ENCODE measurements at places on chromosomes 2 and 18. TPM values are rescaled to one million over a fixed set of nuclear protein-coding genes. Genes with fewer than 3 reads are reported as not detected.

The RBBP8 gene
- 81.9 TPM for total RNA-seq

The SLC16A14 gene
- total RNA-seq, result 1.5 TPM

The PLGLB1 gene
- 1.3 TPM for total RNA-seq

The NR4A2 gene
- 57.6 TPM for total RNA-seq

The MYOM1 gene
- 1.3 TPM for total RNA-seq

The EPAS1 gene
- total RNA-seq, result 8.3 TPM

The GGCX gene
- 14.6 TPM for total RNA-seq

GRCh38 chr2:188235364-188235763, 56.3 kb upstream of the GULP1 start:
- no peaks in the 10 kb centered on the region for H3K27me3 ChIP-seq
- H3K4me3 ChIP-seq, result no peak overlapping the region
- H3K27ac ChIP-seq, result no peak overlapping the region

DNA sequence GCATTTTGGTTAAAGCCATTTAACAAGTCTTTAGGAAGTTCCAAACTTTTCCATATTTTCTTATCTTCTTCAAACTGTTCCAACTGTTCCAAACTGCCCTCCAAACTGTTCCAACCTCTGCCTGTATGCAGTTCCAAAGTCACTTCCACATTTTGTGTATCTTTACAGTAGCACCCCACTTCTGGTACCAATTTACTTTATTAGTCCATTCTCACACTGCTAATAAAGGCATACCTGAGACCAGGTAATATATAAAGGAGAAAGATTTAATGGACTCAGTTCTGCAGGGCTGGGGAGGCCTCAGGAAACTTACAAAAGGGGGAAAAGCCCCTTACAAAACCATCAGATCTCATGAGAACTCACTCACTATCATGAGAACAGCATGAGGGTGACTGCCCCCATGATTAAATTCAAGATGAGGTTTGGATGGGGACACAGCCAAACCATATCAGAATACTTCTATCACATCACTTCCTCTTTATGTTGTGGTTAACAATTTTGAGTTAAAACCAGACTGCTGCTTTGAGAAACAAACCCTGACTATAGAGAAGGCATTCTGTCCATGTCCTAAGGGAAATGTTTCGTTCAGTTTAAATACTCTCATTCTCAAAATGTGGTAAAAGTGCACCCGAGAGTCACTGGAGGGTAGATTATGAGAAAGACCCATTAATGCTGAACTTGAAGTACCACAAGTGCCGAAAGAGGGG, 11.0 kb downstream of the IL18R1 start:
- peak overlapping the region; percentile 96 for H3K27ac ChIP-seq
- H3K4me3 ChIP-seq, result peak overlapping the region; percentile 51
- H3K36me3 ChIP-seq, result peaks cover 78% of the 10 kb centered on the region
- H3K27me3 ChIP-seq, result no peaks in the 10 kb centered on the region
- H3K4me1 ChIP-seq, result peaks cover 88% of the 10 kb centered on the region
- peak; percentile 41 for DNase-seq

DNA sequence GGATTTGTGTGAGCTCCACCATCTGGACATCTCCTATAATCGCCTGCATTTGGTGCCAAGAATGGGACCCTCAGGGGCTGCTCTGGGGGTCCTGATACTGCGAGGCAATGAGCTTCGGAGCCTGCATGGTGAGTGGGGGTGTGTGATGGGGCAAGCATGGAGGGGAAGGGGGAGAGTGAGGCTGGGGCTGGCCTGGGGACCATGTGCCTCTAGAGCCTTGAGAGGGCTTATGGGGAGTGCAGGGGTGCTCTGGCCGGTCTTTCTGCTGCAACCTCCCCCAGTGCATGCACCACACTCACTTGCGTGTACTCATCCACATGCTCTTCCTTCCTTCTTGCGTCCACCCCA, 7.9 kb downstream of the STK11IP start:
- H3K27me3 ChIP-seq, result no peaks in the 10 kb centered on the region
- no peaks in the 10 kb centered on the region for H3K4me1 ChIP-seq
- H3K27ac ChIP-seq, result no peak overlapping the region
- no peak for DNase-seq
- peaks cover 22% of the 10 kb centered on the region for H3K36me3 ChIP-seq
- H3K4me3 ChIP-seq, result no peak overlapping the region

DNA sequence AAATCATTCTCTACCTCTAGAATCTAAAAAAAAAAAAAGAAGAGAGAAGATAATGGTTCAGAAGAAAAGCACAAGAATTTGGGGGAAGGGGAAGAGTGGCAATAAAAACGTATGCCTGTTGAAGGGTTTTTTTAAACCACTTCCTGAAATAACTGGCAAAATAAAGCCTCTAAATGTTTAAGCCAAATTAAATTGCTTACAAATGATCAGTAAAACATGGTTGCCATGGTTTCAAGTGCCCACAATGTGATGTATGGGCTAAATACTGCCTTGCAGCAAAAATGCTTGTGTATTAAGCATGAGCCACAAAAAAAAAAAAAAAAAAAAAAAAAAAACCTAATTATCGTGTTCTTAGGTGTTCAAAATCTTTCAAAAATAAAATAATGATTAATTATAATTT, 60.8 kb downstream of the RBM43 start:
- no peak for DNase-seq
- H3K27me3 ChIP-seq, result peaks cover 4% of the 10 kb centered on the region
- H3K4me1 ChIP-seq, result peaks cover 10% of the 10 kb centered on the region
- H3K4me3 ChIP-seq, result no peak overlapping the region

GRCh38 chr2:241066893-241067341, 35.2 kb downstream of the MTERF4 start:
- H3K4me1 ChIP-seq, result peaks cover 4% of the 10 kb centered on the region
- H3K27ac ChIP-seq, result no peak overlapping the region
- no peaks in the 10 kb centered on the region for H3K36me3 ChIP-seq
- no peaks in the 10 kb centered on the region for H3K27me3 ChIP-seq
- no peak for DNase-seq

- H3K36me3 ChIP-seq, result no peaks in the 10 kb centered on the region
- H3K4me1 ChIP-seq, result no peaks in the 10 kb centered on the region
- no peak overlapping the region for H3K27ac ChIP-seq
- no peaks in the 10 kb centered on the region for H3K27me3 ChIP-seq
- H3K4me3 ChIP-seq, result no peak overlapping the region
- DNase-seq, result no peak
These were observed 72.5 kb upstream of the LRRTM1 start for GRCh38 chr2:80377071-80377470.

DNA sequence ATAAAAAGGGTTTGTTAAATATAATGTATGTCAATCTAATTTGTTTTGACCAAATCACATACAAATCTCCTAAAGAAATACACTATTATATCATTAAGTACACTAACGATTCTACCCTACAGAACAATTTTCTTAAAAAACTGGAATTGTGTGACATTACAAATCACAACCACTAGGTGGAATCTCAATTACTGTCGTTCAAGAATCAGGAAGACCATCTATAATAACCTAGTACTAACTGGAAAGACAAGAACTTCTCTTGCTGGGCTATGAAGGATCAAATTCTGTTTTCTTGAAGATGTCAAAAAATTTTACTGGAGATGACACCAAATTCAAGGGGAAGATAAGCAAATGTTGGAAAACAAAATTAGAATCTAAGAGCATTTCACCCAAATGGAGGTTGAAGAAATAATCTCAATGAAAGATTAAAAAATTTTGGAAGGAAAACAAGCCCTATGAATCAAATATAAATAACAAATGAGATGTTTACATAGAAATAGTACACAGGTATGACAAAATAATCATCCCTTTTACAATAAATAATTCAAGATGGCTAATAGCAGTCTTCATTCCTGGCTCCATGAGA, 110.9 kb downstream of the STK39 start:
- no peaks in the 10 kb centered on the region for H3K27me3 ChIP-seq
- no peak overlapping the region for H3K4me3 ChIP-seq
- H3K4me1 ChIP-seq, result peaks cover 8% of the 10 kb centered on the region
- H3K27ac ChIP-seq, result no peak overlapping the region
- peaks cover 22% of the 10 kb centered on the region for H3K36me3 ChIP-seq

- H3K27ac ChIP-seq, result no peak overlapping the region
- no peak for DNase-seq
- H3K27me3 ChIP-seq, result peaks cover 10% of the 10 kb centered on the region
- peaks cover 7% of the 10 kb centered on the region for H3K4me1 ChIP-seq
- H3K4me3 ChIP-seq, result no peak overlapping the region
These were observed 62.6 kb upstream of the PAX8 start for GRCh38 chr2:113341191-113341869.

DNA sequence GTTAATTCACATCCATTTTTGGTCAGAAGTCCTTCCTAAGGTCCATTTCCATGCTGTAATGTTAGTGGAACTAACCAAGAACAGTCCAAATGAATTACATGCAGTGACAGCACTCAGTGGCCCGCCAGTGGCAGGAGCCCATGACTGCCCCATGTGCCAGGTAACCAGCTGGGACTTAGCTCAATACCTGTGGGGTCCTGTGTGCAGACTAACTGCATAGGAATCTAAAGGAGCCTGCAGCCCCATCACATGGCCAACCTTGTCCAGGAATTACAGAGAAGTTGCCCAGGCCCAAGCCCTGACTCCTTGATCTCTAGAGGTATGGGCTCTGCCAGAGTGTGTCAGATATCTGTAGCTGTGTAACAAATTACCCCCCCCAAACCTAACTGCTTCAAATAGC, 35.4 kb upstream of the GPR17 start:
- no peaks in the 10 kb centered on the region for H3K36me3 ChIP-seq
- H3K4me1 ChIP-seq, result peaks cover 5% of the 10 kb centered on the region
- no peak overlapping the region for H3K27ac ChIP-seq
- no peak for DNase-seq

DNA sequence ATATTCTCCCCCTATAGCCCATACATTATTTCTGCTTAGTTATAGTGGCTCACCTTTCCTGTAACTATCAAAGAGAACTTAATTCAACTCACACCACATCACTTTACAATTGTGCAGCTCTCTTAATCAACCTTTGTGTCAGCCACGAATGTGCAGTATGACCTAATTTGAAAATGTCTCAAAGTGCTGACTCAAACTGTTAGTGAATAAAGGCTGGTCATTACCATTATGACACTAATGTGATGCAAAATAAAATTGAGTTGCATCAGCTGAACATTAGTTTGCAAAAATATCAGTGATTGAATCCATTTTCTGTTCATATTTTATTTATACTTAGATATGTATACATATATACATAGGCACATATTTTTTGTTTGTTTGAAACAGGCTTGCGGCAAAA, 251.8 kb downstream of the MEIS1 start:
- no peaks in the 10 kb centered on the region for H3K27me3 ChIP-seq
- H3K4me3 ChIP-seq, result no peak overlapping the region
- H3K4me1 ChIP-seq, result no peaks in the 10 kb centered on the region
- no peak for DNase-seq
- no peaks in the 10 kb centered on the region for H3K36me3 ChIP-seq

- H3K27me3 ChIP-seq, result no peaks in the 10 kb centered on the region
- H3K27ac ChIP-seq, result no peak overlapping the region
- no peak for DNase-seq
- H3K36me3 ChIP-seq, result no peaks in the 10 kb centered on the region
These were observed 34.1 kb upstream of the HNMT start for GRCh38 chr2:137930146-137930545.

- no peak overlapping the region for H3K4me3 ChIP-seq
- H3K27me3 ChIP-seq, result no peaks in the 10 kb centered on the region
- no peak for DNase-seq
- H3K4me1 ChIP-seq, result no peaks in the 10 kb centered on the region
These were observed 297.7 kb upstream of the DOK6 start for GRCh38 chr18:69102959-69103358.

GRCh38 chr2:33782395-33783230, 183.5 kb upstream of the FAM98A start:
- no peak overlapping the region for H3K27ac ChIP-seq
- H3K4me3 ChIP-seq, result no peak overlapping the region
- no peaks in the 10 kb centered on the region for H3K36me3 ChIP-seq
- DNase-seq, result no peak
- peaks cover 3% of the 10 kb centered on the region for H3K27me3 ChIP-seq

DNA sequence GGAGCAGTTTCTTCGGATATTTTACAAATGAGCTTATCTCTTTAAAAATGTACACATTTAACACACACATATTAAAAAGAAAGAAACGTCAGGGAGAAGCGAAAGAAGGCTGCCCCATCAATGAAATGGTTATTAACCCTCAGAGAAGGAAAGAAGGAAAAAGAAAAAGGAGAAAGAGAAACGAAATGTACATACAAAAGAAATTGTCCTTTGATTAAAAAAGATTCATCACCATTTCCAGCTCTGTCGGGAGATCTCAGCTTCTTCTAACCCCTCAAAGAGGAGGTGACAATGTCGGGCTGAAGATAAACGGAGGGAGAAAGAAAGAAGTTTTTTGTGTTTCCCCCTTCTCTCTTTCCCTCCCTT, 1.5 kb downstream of the IKZF2 start:
- H3K27ac ChIP-seq, result peak overlapping the region; percentile 88
- DNase-seq, result no peak
- H3K27me3 ChIP-seq, result peaks cover 12% of the 10 kb centered on the region
- peak overlapping the region; percentile 83 for H3K4me3 ChIP-seq

DNA sequence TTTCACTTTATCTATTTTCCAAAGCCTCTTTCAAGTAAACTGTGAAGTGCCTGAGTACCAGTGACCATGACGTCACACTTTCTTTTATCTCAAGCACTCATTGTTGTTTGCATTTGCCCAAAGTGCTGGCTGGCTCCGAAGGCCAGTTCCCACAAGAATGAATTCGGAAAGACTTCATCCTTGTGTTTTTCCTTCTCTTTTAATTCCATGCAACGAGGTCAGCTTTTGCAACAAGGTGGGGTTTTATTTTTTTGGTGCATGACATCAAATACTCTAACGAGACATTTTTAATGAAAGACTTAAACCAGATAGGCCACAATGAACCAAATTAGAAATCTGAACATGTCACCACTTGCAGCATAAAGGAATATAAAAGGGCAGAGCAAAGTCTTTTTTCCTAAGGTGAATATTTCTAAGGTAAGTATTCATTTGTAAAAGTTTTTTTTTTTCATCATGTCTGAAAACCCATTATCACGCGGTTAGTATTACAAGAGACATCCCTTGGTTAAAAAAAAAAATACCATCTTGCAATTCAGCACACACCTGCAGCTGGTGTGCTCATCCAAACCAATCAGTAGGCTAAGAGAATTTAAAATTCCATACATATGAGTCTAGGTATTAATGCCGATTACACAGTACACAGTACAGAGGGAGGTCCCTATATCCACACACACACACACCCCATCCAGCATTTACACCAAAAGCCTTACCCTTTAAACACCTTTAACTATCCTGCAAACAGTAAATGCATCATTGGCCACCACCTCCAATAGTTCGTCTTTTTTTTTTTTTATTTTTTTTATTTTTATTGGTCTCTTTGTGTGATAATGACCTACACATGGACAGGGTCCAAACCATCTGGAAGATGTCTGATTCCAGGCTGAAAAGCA, 2.3 kb downstream of the ARL4C start:
- peak overlapping the region; percentile 91 for H3K27ac ChIP-seq
- peaks cover 49% of the 10 kb centered on the region for H3K4me1 ChIP-seq
- peak overlapping the region; percentile 90 for H3K4me3 ChIP-seq
- H3K27me3 ChIP-seq, result no peaks in the 10 kb centered on the region

GRCh38 chr2:2326068-2327040, 4.7 kb downstream of the MYT1L start:
- no peaks in the 10 kb centered on the region for H3K27me3 ChIP-seq
- no peak overlapping the region for H3K27ac ChIP-seq
- no peaks in the 10 kb centered on the region for H3K36me3 ChIP-seq
- H3K4me1 ChIP-seq, result no peaks in the 10 kb centered on the region
- DNase-seq, result no peak

GRCh38 chr2:197516393-197516761, 511 bp downstream of the MOB4 start:
- H3K27me3 ChIP-seq, result no peaks in the 10 kb centered on the region
- H3K36me3 ChIP-seq, result peaks cover 17% of the 10 kb centered on the region
- peak overlapping the region; percentile 99 for H3K4me3 ChIP-seq
- DNase-seq, result no peak
- H3K27ac ChIP-seq, result peak overlapping the region; percentile 92

- no peaks in the 10 kb centered on the region for H3K36me3 ChIP-seq
- no peaks in the 10 kb centered on the region for H3K4me1 ChIP-seq
- peak within 1 kb of the TSS; percentile 25 for H3K4me3 ChIP-seq
- no peak within 1 kb of the TSS for H3K27ac ChIP-seq
These were observed at the start of gene FHOD3 for GRCh38 chr18:36297417-36298125. FHOD3 (plus strand) TSS chr18:36297713; CDS start chr18:36297836, 123 bp downstream.

All from activated CD8-positive, alpha-beta T cell treated with anti-CD3 and anti-CD28 coated beads for 36 hours (primary cell).